ENCODE measurements at places on chromosomes 3 and 15.

- DNase-seq: peak; percentile 92
These were observed 37.6 kb upstream of the SFMBT1 start for GRCh38 chr3:53083521-53083920.

DNA sequence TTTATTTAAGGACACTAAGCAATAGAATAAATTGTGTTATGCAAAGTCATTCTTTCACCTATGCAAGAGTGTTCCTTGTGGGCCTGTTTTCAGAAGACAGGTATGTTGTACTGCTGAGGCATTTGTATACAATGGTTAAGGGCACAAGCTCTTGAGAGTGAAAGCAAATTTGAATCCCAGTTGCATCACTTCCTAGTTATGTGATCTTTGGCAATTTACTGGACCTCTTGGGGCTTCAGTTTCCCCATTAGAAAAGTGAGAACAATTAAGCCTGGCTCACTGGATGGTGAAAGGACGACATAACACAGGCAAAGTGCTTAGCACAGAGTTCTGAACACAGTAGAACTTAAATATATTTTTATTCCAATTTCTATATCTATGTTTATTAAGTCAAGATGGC lies 117.4 kb downstream of the EFHB start:
- DNase-seq: no peak

- no peak for DNase-seq
These were observed 128.3 kb upstream of the BHLHE40 start for GRCh38 chr3:4850928-4851265.

DNA sequence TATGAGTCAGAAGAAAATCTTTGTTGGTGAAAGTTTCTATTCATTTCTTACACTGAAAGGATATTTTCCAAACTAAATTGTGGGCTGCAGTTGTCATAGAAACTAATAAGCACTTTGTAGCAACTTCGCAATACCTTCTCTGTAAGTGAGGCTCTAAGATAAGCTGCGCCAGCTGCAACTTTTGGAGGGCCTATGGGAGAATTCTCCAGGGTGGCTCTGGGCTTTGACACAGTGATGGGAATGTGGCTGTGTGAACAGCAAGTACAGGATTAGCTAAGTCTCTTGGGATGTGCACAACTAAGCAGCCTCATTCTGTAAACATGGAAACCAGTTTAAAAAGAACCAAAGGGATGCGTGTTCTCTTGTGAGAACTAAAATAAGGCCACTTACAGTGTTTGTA lies 124.6 kb upstream of the SGO1 start:
- DNase-seq: no peak

DNA sequence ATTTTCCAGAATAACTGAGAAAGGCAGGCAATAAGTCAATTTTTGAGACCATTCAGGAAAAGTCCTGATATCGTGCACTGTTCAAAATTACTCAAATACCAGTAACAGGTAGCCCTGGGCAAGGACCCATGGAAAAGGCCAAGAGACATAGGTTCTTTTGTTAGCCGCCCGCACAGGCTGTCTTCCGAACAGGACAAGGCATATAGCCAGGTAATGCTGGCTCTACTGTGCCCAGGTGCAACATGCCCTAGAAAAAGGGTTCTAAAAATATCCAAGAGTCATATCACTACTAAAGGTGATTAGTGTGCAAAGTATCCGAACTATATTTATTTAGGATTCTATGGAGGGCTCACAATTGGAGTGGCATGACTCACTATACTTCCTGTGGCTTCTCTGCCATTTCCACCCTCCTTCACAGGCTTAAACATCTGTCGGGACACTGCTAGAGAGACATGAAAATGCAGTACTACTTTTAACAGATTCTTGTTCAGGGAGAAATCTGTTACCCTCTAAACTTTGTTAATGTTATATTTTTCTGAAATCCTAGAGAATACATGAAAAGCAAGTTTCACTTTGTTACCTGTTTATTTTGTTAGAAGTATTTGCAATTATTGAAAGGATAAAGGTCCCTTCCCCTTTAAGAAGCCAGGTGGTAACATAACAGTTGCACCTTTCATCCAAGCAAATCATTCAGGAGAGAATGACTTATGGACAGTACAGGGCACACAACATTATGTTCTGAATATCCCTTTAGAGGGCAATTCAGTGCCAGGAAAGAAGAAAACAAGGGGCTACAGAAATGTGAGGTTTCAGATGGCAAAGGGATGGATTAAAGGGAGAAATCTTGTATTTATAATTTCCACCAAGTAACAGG lies 293.3 kb upstream of the THBS1 start:
- DNase-seq: peak; percentile 60

GRCh38 chr3:129892857-129893580 lies 492 bp downstream of the TMCC1 start:
- DNase-seq: peak; percentile 9

DNA sequence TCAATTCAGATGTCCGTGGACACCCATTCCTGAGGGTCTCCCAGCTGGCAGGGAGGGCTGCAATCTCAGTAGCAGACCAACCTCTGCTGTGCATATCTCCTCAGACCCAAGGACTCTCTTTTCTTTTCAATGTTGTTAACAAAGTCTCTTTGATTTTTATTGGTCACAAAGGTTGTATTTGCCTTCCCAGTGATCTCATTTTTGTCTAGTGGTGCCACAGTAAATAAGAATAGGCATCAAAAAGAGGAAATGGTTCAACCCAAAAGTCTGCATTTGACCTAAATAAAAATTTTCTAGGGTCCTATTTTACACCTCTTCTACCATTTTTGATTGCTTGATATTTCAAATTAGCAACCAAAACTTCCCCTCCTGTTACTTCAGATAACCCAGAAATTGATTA lies 225.9 kb downstream of the CDIN1 start:
- no peak for DNase-seq

DNA sequence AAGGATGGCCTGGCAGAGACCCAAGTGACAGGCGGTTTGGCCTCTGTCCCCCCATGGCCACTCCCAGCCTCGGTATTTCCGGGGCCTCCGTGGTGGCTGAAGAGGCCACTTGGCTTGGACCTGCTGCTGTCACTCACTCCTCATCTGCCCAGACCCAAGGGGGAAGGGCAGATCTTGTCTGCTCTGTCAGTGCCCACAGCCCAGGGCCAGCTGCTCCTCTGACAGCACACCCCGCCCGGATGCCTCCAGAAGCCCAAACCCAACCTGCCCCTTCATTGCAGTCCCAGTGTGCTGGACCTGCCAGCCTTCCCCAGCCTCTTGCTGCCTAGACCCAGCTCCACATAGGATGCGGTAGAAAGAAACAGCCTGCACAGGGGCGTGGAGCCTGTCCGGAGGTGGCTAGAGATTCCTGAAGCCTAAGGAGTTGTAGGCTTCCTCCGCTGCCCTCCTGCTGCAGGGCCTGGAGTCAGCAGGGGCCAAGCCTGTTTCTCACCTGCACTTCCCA lies 52.0 kb downstream of the MAGEF1 start:
- peak; percentile 32 for DNase-seq

- peak; percentile 72 for DNase-seq
These were observed 39.6 kb upstream of the FAM98B start for GRCh38 chr15:38414357-38414756.

GRCh38 chr3:29440413-29441305 lies 159.8 kb downstream of the RBMS3 start:
- peak; percentile 42 for DNase-seq

DNA sequence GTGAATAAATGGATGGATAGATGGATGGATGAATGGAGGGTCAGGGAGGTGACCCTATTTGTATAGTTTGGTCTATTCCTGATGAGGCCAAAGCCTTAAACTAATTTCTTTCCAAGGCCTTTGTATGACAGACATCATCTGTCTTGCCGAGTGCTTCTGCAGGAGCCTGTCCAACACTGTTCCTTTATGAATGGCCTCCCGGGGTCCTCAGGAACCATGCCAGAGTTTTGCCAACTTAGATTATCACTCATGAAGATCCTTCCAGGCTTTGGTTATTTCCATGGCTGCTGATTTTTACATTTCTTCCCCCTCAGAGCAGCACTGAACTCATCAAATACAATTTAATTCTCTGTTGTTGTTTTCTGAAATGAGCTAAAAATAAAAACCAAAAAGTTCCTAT lies 133.0 kb upstream of the SOX2 start:
- no peak for DNase-seq

- no peak for DNase-seq
These were observed 458.1 kb downstream of the GBE1 start for GRCh38 chr3:81303321-81303720.

- no peak for DNase-seq
These were observed 7.6 kb upstream of the GATA2 start for GRCh38 chr3:128500556-128500955.

- no peak for DNase-seq
These were observed 106.7 kb downstream of the RYK start for GRCh38 chr3:134143828-134144401.

GRCh38 chr3:167575000-167575600 lies 78.6 kb downstream of the WDR49 start:
- no peak for DNase-seq

DNA sequence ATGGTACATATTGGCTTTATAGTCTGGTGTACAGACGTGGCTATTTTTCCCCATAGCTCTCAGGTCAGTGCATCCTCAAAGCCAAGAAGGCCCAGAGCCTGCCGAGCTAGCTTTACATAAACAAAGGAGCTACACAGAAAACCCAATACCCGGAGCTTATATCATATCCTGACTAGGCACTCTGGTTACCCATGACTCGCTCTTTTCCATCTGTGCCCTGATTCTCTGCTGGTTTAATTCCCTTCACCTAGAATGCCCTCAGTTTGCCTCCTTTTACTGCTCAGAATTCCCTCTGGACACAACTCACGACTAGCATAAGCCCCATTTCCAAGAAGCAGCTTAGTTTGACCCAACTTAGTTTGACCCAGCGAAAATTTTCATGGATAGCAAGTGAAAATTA lies 110.8 kb downstream of the TIGIT start:
- DNase-seq: no peak

DNA sequence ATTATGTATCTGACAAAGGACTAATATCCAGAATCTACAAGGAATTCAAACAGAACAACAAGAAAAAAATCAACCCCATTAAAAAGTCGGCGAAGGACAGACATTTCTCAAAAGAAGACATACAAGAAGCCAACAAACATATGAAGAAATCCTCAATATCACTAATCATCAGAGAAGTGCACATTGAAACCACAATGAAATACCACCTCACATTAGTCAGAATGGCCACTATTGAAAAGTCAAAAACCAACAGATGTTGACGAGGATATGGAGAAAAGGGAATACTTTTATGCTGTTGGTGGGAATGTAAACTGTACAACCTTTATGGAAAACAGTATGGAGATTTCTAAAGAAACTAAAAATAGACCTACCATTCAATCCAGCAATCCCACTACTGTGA lies 233.1 kb upstream of the PLSCR5 start:
- peak; percentile 31 for DNase-seq

GRCh38 chr15:59104602-59104911 lies 389 bp upstream of the CCNB2 start:
- DNase-seq: no peak

- no peak for DNase-seq
These were observed 38.0 kb upstream of the RFTN1 start for GRCh38 chr3:16551342-16551976.

All from AG10803 (cell line).